ENCODE measurements at places on chromosomes 16 and 17.

GRCh38 chr17:42508426-42509165 lies 27.4 kb upstream of the NAGLU start:
- DNase-seq = no peak

- DNase-seq = no peak
Observed at GRCh38 chr16:70465999-70466804, 11.8 kb downstream of the FCSK start.

- peak; percentile 59 for DNase-seq
Observed at GRCh38 chr17:50783193-50783660, 15.9 kb upstream of the ANKRD40CL start.

GRCh38 chr17:17822616-17823015 lies 14.2 kb downstream of the SREBF1 start:
- DNase-seq = no peak
